ENCODE measurements at places on chromosomes 16 and 17.

GRCh38 chr16:77434022-77434529 lies 758 bp downstream of the ADAMTS18 start:
- DNase-seq, result no peak

GRCh38 chr16:73354434-73354833 lies 306.5 kb upstream of the ZFHX3 start:
- DNase-seq, result no peak

DNA sequence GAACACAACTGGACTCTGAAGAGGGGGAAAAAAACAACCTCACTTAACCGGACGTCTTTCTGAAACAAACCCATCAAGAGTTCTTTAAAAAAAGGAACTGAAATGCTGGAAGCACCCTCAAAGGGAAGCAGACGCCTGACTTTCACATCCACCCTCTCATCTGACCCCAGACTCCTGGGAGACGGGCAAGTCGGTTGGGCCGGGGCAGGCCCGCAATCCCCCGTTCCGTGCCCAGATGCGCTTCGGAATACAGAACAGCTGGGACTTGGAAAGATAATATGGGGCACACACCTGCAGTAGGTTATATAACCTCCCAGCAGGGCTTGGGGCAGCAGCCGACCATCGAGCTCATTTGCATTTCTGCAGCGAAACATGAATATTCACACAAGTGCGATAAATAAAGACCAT lies 3.7 kb downstream of the ARHGAP27 start:
- DNase-seq, result no peak

- DNase-seq, result no peak
These were observed 352.2 kb upstream of the TNRC6C start for GRCh38 chr17:77606146-77606864.

DNA sequence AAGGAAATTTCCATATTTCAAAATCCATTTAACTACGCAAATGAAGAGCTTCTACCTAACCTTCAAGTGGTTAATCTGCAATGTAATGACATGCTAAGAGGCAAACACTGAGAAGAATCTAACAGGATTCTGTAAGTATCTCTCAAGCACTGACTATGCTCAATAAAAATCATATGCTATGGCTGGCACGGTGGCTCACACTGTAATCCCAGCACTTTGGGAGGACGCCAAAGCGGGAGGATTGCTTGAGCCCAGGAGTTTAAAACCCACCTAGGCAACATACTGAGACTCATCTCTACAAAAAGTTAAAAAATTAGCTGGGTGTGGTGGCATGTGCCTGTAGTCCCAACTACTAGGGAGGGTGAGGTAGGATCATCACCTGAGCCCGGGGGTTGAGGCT lies 32.7 kb downstream of the GNA13 start:
- DNase-seq, result no peak

DNA sequence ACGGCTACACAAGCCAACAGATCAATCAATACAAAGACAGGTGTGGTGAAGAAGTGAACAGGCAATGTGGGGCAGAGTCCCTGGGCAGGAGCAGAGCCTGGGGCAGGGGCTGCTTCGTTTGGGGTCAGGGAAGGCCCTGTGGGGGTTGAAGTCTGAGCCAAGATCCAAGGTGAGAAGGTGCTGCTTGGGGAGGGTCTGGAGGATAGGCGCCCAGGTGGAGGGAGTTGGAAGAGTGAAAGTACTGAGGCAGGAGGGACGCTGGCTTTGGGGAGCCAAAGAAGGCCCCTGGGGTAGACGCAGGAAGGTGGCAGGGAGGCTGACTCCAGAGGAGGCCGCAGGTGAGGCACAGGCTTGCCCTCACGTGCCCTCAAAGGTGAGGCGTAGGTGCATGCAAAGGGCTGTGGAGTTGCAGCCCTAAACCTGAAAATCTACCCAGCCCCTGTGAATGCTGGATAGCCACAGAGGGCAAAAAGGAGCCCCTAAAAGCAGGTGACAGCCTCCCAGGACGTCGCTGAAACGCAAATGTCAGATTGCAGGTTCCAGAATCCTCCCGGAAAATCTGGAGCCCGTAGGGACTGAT lies 33.3 kb downstream of the WFDC1 start:
- DNase-seq, result no peak

GRCh38 chr17:44376124-44376523 lies 12.5 kb upstream of the FAM171A2 start:
- DNase-seq, result no peak
